ENCODE measurements at places on chromosomes 2 and 18. TPM values are rescaled to one million over a fixed set of nuclear protein-coding genes. Genes with fewer than 3 reads are reported as not detected.

Gene TSGA10
- total RNA-seq: 3.9 TPM

Gene CDK15
- total RNA-seq: 0.09 TPM

DNA sequence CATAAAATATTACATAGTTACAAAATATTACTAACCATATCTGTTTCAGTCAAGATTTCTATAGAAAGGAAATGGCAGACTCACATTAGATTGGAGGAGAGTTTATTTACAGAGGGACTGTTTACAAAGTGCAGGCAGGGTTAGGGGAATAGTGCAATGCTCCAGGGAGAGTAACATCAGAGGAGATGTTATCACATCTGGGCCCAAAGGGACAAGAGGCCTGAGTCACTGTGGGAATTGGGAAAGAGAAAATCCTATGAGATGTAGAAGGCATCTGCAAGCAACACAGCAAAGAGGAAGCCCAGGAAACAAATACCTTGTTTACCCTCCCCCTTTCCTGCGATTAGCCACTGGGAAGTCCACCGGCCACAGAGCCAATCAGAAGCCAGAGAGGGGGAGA is 227.3 kb upstream of the TANK start:
- no peak for DNase-seq

DNA sequence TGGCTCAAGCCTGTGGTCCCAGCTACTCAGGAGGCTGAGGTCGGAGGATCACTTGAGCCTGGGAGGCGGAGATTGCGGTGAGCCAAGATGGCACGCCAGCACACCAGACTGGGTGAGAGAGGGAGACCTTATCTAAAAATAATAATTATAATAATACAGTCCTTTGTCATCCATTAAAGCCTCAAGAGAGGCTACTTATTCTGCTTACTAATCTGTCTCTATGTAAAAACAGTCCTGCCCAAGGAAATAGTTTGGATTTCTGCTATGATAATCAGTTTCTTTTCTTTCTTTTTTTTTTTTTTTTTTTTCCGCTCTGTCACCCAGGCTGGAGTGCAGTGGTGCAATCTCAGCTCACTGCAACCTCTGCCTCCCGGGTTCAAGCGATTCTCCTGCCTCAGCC is 228.3 kb downstream of the C1D start:
- no peak for DNase-seq

DNA sequence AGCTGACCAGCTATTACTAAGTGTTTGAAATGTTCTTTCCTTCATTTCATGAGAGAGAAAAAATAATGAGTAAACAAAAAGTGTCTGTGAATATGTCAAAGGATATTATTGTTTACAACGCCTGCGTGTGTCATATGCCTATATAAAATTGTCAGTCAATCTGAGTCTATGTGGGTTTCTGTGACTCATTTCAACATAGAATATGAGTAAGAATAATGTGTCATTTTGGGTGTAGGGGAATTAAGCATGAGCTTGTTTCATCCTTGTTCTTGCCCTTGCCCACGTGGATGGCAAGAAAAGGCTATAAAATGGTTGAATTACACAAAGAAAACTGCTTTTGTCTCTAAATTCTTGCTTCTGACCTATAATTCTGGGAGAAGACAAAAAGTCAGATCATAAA is 466.0 kb downstream of the PTH2R start:
- DNase-seq: no peak

DNA sequence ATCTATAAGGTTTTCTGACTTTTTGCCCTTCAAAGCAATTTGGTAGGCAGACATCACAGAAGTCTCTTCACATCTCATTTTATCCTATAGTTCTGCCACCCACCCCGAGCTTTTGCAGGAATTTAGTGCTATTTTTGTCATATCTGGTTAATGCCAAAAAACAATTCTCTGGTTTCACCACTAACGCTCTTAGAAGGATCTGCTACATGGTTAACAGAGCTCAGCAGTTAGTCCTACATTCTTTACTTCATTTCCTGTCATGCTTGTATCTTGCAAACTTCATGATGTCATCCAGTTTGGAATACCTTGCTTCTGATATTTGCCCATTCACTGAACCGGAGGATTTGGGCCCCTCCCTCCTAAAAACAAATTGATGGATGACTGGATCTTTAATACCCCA is 116.8 kb upstream of the SERPINE2 start:
- no peak for DNase-seq

Data from heart right ventricle (tissue), 16 donors.